NCI-H1417 treated with DMSO at 0.1 percent for 48 hours (cell line): ENCODE measurements at places on chromosomes 3 and 15.

DNA sequence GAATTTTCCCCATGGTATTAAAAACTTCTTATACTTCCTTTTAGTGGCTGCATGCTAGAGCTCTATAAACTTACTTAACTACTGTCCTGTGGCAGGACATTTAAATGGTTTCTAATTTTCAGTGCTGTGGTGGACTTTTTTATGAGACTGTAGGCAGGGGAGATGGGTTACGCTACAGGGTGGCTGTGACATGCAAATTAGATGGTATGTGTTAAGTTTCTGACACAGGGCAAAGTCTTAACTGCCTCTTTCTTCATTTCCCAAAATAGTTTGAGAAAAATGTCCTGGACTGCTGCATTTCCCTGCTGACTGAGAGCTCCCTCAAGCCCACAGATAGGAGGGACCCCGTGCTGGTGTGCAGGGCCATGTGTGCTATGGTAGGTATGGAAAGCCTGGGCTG, 22.0 kb downstream of the TGM4 start:
- DNase-seq: no peak

- peak; percentile 60 for DNase-seq
These were observed 32.9 kb downstream of the GJD2 start for GRCh38 chr15:34721802-34722438.

DNA sequence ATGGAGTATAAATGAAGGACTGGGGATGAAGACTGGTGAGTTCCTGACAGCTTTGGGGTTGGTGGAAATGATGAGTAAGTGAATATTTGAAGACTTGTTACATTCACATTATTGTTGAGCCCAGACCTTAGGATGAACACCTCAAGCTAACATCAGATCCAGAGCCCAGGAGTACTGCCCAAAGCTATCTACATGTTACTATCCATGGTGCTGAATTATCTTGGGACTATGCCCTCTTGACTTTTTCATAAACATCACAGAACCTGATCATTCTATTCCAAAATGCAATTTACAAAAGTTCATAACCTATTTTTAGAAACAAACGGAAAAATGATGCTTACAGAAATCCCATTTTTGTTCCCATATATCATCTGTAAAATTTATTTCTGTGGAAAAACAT, 613.3 kb downstream of the TUSC7 start:
- DNase-seq: no peak

DNA sequence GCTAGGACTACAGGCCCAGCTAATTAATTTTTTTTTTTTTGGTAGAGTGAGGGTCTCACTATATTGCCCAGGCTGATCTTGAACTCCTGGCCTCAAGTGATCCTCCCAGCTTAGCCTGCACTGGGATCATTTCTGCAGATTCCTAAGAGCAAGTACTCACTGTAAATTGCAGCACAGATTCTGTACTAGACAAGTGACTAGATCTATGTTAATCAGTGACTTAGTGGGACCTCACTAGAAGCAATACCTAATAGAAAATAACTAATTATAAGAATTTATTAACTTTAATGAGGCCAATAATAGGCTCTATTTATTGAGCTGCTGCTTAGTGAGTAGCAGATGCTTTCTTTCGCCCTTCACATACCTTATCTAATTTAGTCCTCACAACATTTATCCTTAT, 10.6 kb upstream of the UTS2B start:
- no peak for DNase-seq

DNA sequence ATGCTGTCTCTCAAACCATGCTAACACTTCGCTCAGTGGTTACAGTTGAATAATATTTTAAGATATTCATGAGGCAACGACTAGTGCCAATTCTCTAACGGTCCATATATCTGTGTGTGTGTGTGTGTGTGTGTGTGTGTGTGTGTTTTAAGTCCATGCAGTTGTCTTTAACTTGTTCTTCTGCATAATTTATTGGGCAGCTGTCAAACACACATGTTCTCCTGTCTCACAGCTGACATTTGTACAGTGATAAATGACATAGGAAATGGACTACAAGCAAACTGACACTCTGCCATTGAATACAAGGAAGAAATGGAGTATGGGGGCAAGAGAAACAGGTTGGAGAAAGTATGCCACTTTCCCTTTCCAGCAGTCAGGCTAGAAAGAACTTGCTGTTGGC, 172.0 kb downstream of the PDZRN3 start:
- DNase-seq: no peak

- no peak for DNase-seq
These were observed 128.2 kb downstream of the SUCLG2 start for GRCh38 chr3:67526246-67526645.

DNA sequence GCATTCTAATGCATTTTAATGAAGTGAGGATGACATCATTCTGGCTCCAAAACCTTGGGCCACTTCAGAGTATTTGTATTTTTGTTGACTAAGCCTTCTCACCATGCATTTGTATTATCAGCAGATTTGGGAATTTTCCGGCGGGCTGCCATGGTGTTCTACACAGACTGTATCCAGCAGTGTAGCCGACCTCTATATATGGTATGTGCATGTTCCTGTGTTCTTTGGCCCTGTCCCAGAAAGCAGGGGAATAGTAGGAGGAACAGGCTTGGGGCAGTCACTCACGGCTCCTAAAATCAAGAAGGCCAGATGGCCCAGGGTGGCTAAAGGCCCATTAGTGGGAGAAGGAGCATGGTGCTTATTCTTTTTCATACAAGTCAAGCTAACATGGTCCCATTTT, 80.5 kb downstream of the USF3 start:
- DNase-seq: no peak

DNA sequence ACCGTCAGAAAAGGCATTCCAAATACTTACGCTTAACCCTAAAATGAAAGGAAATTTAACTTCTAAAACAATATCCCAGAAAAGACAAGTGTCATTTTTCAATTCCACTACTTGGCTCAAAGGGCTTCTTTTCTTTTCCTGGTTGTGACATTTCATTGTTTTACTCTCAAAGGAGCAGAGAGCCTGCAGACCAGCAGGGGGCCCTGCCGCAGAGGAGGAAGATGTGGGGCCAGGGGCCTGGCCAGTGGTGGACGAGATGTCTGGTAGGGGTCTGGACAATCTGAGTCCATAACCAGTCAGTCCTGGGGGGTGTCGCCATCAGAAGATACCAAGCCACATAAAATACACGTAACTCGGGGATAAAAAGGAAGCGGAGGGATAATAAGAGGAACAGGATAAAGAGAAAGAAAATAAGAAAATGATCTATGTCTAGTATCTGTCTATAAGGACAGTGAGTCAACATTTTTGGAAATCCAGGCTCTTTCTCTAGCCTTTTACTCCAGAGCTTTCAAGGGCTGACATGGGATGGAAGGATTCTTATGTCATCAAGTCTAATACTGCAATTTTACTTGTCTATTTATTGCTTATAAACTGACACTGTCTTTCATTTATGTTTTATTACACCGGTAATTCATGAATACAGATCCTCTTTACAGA, 54.2 kb upstream of the ARHGEF3 start:
- DNase-seq: no peak
